Kidney (tissue), 22 donors: ENCODE measurements at places on chromosomes 16 and 17.

DNA sequence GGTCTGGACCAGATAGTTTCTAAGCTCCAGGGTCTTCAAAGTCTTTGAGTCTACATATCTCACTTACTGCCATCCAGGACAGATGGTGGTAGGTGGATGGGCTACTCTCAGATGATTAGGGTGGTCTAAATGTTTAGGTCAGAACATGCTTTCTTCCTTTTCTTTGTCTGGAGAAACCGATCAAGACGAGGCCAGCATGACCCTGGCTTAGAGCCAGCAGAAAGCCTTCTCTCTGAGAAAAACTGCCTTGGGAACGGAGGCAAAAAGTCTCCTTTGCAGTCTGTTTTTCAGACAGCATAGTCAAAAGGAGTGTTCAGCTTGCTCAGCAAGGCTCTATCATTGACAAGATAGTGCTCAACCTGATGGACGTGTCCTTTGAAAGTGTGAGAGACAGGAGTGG is 48.8 kb downstream of the SPACA3 start:
- no peak for DNase-seq

GRCh38 chr17:78151514-78152008 is 5.4 kb downstream of the C17orf99 start:
- DNase-seq, result peak; percentile 62

DNA sequence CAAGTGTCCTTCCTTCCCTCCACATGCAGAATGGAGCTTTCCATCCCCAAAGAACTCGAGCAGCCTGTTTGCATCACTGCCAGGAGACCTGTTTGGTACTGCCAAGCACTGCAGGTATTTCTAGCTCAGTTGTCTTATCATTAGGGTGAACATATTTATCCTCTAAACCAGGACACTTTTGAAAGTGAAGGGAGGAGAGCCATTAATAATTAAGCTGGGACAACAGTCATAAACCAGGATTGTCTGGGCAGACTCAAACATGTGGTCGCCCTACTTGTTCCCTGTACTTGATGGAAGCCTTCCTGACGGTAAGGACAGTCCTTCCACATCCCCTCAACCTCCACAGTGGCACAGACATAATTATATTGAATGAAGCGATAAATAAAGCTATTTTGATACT is 67.4 kb downstream of the PRKCA start:
- no peak for DNase-seq

GRCh38 chr17:74199306-74200092 is 4.0 kb upstream of the RPL38 start:
- peak; percentile 75 for DNase-seq

DNA sequence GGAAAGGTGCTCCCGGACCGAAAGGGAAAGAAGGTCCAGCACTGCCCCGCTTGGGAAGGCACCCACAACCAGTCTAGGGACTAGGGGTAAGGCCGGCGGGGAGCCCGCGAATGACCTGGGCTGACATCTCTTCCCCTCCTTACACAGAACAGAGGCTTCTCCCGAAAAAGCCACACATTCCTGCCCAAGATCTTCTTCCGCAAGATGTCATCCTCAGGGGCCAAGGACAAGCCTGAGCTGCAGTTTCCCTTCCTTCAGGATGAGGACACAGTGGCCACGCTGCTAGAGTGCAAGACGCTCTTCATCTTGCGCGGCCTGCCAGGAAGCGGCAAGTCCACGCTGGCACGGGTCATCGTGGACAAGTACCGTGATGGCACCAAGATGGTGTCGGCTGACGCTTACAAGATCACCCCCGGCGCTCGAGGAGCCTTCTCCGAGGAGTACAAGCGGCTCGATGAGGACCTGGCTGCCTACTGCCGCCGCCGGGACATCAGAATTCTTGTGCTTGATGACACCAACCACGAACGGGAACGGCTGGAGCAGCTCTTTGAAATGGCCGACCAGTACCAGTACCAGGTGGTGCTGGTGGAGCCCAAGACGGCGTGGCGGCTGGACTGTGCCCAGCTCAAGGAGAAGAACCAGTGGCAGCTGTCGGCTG is 1.5 kb downstream of the CNP start:
- no peak for DNase-seq
